Esophagus muscularis mucosa (tissue), 4 donors: ENCODE measurements at places on chromosomes 2 and 18. TPM values are rescaled to one million over a fixed set of nuclear protein-coding genes. Genes with fewer than 3 reads are reported as not detected.

The GREB1L gene
- 16.0 TPM for total RNA-seq

DNA sequence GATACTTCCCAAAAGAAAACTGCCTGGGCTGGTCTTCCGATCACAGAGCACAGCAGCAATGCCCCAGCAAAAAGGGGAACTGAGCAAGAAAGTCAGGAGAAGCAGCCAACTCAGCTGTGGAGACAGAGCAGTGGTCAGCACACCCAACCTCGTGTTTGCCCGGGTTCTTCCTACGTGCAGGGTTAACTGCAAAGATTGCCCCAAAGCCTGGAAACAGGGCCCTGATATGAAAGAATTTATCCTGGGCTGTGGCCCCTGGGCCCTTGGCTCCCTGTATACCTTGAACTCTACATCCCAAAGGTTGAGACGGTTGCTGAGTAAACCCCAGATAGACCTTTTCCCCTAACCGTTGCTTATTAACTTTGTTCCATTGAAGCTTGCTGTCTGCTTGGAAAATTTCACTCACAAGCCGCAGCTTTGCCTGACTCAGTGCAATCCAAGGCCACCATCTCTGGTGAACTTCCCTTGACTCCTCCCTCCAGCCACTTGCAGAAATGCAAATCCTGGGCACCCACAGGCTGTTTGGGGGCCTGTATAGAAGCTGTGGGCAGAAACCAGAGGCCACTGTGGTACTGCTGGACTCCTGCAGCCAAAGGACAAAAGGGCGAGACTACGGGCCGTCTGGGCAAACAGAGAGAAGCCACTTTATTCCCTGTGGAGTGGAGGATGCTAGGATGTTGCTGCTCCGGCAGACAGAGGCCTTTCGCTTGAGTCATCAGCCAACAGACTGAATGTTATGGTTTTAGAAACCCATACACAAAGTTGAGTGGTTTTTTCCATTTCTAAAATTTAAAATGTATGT is 18.2 kb downstream of the NRP2 start:
- no peaks in the 10 kb centered on the region for H3K27me3 ChIP-seq
- H3K27ac ChIP-seq = peak overlapping the region; percentile 87
- DNase-seq = no peak
- H3K4me1 ChIP-seq = peaks cover 100% of the 10 kb centered on the region
- peaks cover 27% of the 10 kb centered on the region for H3K36me3 ChIP-seq
- H3K4me3 ChIP-seq = no peak overlapping the region

The LRRC30 gene
- total RNA-seq = not detected

The CREG2 gene
- not detected for total RNA-seq

The DLX1 gene
- total RNA-seq = 0.17 TPM

The LOXHD1 gene
- total RNA-seq = 0.50 TPM

- peaks cover 82% of the 10 kb centered on the region for H3K4me1 ChIP-seq
- H3K27me3 ChIP-seq = no peaks in the 10 kb centered on the region
- H3K36me3 ChIP-seq = no peaks in the 10 kb centered on the region
Observed at GRCh38 chr18:63260380-63260754, 59.2 kb downstream of the BCL2 start.

DNA sequence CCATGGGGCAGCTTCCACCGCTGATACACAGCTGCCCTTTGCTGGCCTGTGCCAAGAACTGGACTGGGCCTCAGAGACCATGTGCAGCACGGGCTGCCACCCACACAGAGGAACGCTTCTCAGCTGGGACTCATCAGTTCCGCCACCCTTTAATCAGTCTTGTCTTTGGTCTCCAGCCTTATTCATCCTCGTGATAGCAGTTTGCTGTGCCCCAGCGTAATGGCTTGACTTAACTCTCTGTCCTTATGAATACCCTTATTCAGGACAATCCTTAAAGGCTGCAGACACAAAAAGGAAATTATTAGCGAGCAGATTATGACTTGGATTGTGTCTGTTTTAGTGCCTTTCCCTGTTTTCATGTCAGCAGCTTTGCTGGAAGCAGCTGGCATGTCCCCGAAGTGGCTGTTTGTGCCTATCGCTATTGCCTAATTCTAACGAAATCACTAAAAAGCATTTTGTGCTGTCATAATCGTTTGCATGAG is 108.9 kb upstream of the DAPL1 start:
- no peak overlapping the region for H3K27ac ChIP-seq
- no peaks in the 10 kb centered on the region for H3K4me1 ChIP-seq
- no peak overlapping the region for H3K4me3 ChIP-seq
- H3K27me3 ChIP-seq = no peaks in the 10 kb centered on the region
- H3K36me3 ChIP-seq = no peaks in the 10 kb centered on the region
- DNase-seq = no peak

DNA sequence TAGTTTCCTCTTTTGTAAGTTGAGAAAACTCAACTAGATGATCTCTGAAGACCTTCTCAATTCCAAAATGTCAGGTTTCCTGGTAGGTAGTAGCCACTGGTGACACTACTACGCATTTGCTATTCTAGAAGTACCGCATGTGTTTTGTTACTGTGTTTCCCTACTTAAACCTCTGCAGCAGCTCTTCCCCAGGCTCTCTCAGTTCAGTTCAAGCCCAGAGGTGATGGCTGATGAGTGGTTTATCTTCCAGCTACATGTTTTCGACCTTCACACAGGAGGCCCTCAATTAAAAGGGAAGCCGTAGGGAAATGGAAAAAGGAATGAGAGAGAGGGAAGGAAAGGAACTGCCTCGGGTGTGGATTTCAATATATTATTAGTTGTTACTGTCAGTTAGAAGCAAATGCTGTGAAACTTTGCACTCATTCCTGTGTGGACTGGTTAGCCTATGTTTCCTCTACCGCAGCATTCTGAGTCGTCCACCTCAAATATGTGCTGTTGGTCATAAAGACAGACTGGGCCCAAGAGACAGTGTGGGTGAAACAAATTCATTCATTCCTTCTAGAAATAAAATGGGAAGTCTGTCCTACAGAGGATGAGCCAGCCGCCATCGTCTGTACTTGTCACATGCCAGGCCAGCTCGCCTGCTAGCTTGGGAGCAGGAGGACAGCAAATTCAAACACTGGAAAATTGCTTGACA is 455.2 kb upstream of the RAB12 start:
- no peak for DNase-seq
- no peaks in the 10 kb centered on the region for H3K27me3 ChIP-seq
- H3K4me1 ChIP-seq = peaks cover 12% of the 10 kb centered on the region
- no peak overlapping the region for H3K27ac ChIP-seq
- H3K4me3 ChIP-seq = no peak overlapping the region

The POTEF gene
- total RNA-seq = not detected

GRCh38 chr2:83081826-83082690 is 1377.0 kb downstream of the SUCLG1 start:
- no peaks in the 10 kb centered on the region for H3K36me3 ChIP-seq
- DNase-seq = no peak
- H3K4me1 ChIP-seq = peaks cover 14% of the 10 kb centered on the region

GRCh38 chr2:176149481-176149938 is 1.8 kb upstream of the HOXD4 start:
- no peaks in the 10 kb centered on the region for H3K36me3 ChIP-seq
- peaks cover 3% of the 10 kb centered on the region for H3K4me1 ChIP-seq
- DNase-seq = no peak
- no peak overlapping the region for H3K27ac ChIP-seq
- no peak overlapping the region for H3K4me3 ChIP-seq

The KANSL3 gene
- 58.6 TPM for total RNA-seq

The KCNK3 gene
- total RNA-seq = 7.3 TPM

- H3K4me1 ChIP-seq = no peaks in the 10 kb centered on the region
- no peaks in the 10 kb centered on the region for H3K27me3 ChIP-seq
- H3K27ac ChIP-seq = no peak overlapping the region
- H3K4me3 ChIP-seq = no peak overlapping the region
- peak; percentile 55 for DNase-seq
Observed at GRCh38 chr18:26700201-26700600, 151.8 kb upstream of the KCTD1 start.

The ANKRD30BL gene
- not detected for total RNA-seq

- H3K27me3 ChIP-seq = no peaks in the 10 kb centered on the region
- H3K4me3 ChIP-seq = no peak overlapping the region
- no peaks in the 10 kb centered on the region for H3K4me1 ChIP-seq
- no peak overlapping the region for H3K27ac ChIP-seq
- no peaks in the 10 kb centered on the region for H3K36me3 ChIP-seq
- no peak for DNase-seq
Observed at GRCh38 chr2:60440767-60441163, 112.7 kb downstream of the BCL11A start.

The CRYGC gene
- not detected for total RNA-seq

DNA sequence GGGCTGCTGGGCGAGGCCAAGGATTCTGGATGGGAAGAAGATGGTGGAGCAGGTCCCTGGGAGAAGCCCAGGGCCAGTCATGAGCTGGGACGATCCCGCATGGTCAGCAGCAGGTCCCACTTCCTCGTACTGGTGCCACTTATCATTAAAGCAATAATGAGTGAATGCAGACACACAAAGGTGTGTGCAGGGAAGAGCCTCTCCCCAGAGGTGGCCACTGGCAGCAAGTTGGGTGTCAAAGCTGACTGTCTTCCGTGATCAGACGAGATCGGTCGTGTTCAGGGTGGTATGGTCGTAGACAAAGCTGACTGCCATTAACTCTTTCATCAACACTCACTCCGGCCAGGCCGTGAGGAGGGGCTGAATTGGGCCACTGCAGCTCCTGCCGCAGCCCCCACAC is 10.3 kb upstream of the ARHGEF4 start:
- no peak overlapping the region for H3K4me3 ChIP-seq
- DNase-seq = no peak
- no peaks in the 10 kb centered on the region for H3K27me3 ChIP-seq
- H3K4me1 ChIP-seq = no peaks in the 10 kb centered on the region

DNA sequence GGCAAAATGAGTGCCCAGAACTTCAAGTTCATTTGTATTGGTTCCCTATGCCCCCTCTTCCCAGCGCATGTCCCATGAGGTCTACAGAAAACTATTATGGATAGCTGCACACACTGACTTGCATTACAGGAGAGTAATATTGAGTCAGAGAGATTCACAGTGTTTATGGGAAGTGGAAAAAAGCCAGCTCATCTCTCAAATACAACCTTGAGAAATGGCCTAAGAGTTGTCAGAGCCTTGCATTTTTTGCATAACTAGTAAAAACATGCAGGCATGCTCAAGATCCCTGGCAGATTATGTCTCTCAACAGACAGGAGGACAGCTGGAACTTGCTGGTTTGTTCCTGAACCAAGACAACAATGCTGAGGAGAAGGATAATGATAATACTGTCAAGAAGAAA is 1292.8 kb downstream of the DSC3 start:
- no peaks in the 10 kb centered on the region for H3K4me1 ChIP-seq
- no peaks in the 10 kb centered on the region for H3K27me3 ChIP-seq
- DNase-seq = no peak
- no peak overlapping the region for H3K4me3 ChIP-seq

GRCh38 chr2:2831633-2832032 is 500.6 kb upstream of the MYT1L start:
- H3K27me3 ChIP-seq = no peaks in the 10 kb centered on the region
- H3K4me3 ChIP-seq = no peak overlapping the region
- no peaks in the 10 kb centered on the region for H3K4me1 ChIP-seq
- H3K36me3 ChIP-seq = no peaks in the 10 kb centered on the region
- DNase-seq = no peak
- no peak overlapping the region for H3K27ac ChIP-seq

The ANKRD12 gene
- total RNA-seq = 108 TPM

- H3K36me3 ChIP-seq = no peaks in the 10 kb centered on the region
- no peak overlapping the region for H3K27ac ChIP-seq
- H3K4me1 ChIP-seq = peaks cover 10% of the 10 kb centered on the region
- no peak for DNase-seq
- H3K27me3 ChIP-seq = no peaks in the 10 kb centered on the region
Observed at GRCh38 chr18:45528712-45529336, 86.5 kb upstream of the SLC14A2 start.

The SLC23A3 gene
- total RNA-seq = 0.33 TPM
